ENCODE measurements at places on chromosomes 5 and 9. TPM values are rescaled to one million over a fixed set of nuclear protein-coding genes. Genes with fewer than 3 reads are reported as not detected.

GRCh38 chr9:89012294-89013042, 21.2 kb downstream of the S1PR3 start:
- no peak for DNase-seq

- DNase-seq, result no peak
Measured at GRCh38 chr5:174828804-174829510, 104.6 kb downstream of the MSX2 start.

- DNase-seq, result no peak
Measured at GRCh38 chr9:136623842-136624183, 38.9 kb upstream of the EGFL7 start.

DNA sequence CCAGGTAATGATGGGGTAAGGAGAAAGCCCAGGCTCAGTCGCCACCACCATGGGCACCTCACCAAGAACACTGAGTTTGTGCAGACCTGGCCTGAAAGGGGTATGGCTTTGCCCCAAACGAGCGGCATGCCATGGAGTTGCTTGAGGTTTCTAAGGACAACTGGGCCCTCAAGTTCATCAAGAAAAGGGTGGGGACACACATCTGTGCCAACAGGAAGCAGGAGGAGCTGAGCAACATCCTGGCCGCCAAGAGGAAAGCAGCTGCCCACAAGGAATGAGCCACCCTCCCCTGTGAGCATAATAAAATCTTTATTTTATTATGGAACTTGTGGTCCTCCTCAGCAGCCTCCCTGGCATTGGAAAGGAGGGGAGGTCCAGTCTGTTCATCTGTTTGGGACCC, 23.8 kb downstream of the CD14 start:
- peak; percentile 69 for DNase-seq

DNA sequence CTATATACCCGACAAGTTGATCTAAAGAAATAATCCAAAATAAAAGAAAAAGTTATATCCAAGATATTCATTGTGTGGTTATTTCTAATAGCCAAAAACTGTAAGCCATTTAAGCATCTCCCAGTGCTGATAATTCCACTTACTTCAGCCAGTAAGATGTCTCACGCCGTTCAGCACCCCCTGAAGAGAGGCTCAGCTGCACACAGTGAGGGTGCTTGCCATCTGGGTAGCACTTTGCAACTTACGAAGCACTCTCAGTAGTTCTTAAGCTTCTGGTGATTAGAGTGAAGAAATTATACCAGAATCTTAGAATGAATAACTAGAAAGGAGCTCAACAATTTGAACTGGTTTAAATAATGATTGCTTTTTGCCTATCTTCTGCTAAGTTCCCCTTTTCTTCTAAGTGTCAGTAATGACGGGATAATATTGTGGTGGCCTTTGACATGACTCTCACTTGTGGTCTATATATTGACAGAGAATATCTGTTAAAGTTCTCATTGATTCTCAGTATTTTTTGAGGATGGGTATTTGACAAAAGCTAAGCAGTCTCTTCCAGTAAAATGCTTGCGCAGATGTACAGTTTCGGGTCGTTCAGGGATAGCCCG, 26.2 kb upstream of the LTC4S start:
- DNase-seq, result no peak

DNA sequence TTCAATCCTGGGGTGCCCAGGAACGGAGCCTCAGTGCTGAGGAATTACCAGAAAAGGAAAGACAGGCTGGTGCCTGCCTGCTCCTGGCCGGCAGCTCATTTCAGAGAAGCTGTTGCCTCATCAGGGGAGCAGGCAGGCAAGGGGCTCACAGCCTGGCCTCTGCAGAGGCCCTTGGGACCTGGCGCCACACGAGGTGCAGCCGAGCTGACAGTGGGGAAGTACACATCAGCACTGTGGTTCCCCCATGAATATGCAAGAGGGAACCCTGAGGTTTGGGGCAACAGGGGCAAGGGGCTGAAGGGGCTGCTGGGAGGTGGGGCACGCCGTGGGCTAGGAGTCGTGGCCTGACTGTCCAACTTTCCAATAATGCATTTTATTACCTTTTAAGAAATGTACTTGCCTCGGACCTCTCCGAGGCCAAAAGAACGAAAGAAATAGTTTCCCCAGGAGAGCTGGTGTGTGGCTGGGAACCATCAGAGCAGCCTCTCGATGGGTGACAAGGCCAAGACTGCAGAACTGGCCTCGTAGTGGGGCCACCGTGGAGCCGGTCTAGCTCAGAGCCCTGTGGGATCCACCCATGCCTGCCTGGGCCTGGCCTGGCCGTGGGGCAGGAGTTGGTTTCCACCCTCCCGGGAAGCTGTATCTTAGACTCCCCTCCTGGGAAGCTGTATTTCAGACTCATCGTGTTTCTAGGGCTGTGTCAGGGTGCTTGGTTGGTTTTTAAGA, 198.6 kb downstream of the PAX5 start:
- DNase-seq, result no peak

GRCh38 chr5:168659286-168659847, 80.2 kb upstream of the PANK3 start:
- DNase-seq, result peak; percentile 81

DNA sequence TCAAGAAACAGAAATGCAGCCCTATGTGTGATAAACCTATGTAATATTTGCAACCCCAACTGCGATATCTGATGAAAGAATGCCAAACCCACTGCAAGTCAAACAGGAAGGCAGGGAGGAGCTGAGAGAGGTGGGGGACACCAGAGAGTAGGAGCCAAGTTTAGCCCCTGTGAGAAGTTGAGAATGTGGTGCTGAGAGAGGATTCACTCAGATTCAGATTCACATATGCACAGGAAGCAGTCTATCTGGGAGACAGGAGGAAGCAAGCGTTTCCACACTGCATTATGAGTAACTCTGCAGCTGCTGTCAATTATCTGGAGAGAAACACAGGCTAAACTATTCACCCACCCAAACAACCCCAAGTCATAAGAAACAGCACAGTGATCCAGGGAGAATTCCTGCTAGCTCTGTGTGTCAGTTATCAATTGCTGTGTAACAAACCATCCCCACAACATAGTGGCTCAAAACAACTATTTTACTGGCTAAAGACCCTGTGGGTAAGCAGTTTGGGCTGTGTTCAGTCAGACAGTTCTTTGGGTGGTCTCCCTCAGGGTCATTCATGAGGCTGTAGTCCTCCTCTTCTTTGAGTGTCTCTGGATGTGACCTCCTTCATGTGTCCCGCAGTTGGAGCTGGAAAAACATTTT, 161.9 kb upstream of the RAI14 start:
- no peak for DNase-seq

- no peak for DNase-seq
Measured at GRCh38 chr5:133343196-133343595, 269.1 kb downstream of the FSTL4 start.

- no peak for DNase-seq
Measured at GRCh38 chr5:109411627-109412026, 1.9 kb upstream of the PJA2 start.

GRCh38 chr5:10607023-10607665, 43.3 kb downstream of the ANKRD33B start:
- DNase-seq, result no peak

DNA sequence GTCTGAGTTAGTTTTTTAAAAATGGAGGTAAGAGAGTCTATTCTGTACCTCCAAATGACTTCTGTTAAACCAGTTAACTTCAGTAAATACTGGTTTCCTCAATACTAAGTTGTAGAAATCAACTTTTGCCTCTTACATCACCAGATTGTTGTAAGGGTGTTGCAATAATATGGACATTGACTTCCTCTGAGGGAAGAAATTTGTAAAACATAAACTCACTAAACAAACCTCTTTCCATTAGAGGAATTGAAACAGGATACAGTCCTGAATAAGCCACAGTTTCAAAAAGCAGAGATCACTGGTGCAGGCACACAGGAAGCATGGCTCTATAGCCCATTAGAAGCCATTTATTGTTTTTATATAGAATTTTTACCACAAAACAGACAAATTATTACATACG, 32.7 kb upstream of the SLCO6A1 start:
- DNase-seq, result no peak

DNA sequence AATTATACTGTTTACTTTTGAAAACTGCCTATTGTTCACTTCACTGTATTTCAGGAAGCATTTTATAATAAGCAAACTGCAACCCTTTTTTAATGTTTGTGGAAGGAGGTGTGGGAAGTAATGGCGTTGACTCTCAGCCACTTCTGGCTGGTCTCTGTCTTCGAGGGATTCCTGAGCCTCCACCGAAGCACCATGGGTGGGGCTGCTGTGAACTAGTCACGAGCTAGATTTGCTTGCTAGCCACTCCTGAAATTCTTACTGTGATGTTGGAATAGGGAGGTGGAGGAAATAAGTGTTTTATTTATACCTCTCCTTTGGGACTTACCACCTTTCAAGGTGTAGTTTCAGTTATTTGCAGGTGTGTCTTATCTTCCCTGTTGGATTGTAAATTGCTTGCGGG, 26.8 kb downstream of the PIP5K1B start:
- DNase-seq, result peak; percentile 72

DNA sequence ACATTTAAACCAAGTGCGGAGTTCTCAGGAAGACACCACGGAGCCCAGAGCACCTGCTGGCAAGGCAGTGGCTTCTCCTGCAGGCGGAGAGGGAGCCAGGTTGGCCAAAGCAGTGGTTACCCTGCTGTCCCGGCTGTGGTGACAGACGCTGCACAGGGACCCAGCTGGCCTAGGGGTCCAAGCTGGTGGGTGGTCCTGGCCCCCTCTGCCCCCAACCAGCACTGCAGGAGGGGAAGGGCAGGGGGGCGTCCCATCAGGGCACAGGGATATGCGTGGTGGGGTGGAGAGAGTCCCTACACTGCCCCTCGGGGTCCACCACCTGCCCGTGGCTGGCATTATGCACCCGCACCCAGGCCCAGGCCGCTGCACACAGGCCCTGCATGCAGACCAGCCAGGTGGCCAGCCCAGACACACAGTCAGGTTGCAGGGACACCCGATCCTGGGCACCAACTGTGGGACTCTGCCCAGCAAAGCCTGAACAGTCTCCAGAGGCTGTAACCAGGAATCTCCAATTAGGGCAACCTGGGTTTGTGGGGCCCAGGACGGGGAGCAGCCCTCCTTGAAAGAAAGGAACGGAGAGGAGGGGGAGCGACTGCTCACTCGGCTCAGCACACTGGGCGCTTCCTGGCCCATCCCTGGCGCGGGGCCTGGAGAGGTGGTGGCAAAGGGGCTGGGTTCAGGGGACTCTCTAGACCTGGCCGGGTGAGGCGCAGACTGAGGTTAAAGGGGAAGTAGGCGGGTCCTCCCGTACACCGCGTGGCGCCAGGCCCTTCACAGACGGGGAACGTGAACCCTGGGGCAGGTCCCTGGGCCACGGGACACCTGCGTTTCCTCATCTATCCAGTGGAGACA, 46.3 kb downstream of the NACC2 start:
- peak; percentile 52 for DNase-seq

DNA sequence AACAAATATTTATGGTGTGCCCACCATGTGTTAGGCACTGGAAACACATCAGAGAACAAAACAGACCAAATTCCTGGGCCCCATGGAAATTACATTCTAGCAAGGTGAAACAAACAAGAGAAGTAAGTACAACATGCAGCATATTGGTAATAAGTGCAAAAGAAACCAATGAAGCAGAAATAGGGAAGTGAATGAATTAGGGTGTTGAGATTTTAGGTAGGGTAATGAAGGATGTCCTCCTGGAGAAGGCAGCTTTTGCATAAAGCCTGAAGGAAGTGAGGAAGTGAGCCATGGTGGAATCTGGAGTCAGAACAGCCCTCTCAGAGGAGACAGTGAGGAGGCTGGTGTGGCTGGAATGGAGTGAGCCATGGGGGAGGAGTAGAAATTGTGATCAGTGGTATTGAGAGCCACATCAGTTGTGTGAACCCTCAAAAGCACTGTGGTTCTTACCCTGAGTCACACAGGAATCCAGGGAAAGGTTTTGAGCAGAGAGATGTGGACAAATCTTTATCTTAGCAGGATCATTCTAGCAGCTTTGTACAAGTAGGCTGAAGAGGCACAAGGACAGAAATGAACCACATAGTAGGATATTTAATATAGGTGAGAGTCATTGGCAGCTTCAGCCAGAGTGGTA, 52.7 kb upstream of the ARL15 start:
- no peak for DNase-seq

- DNase-seq, result no peak
Measured at GRCh38 chr5:112388074-112388473, 31.0 kb downstream of the EPB41L4A start.

- no peak for DNase-seq
Measured at GRCh38 chr5:15290953-15291352, 209.0 kb upstream of the FBXL7 start.

DNA sequence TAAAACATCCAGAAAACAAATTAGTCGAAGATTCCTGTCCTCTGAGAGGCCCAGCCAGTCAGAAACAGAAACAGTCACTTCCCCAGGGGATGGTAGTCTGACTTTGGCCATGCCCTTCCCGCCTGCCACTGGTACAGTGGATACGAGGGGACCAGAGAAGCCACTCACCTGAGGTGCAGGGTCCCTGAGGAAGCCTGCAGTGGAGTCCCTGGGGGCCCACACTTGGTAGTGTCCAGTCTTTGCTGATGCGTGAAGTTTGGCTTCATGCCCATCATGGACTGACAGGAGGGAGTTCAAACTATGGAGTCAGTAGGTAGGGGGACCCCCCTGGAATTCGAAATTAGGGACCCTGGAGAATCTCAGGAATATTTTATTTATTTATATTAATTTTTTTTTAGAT, 147.5 kb downstream of the DAB2IP start:
- no peak for DNase-seq

DNA sequence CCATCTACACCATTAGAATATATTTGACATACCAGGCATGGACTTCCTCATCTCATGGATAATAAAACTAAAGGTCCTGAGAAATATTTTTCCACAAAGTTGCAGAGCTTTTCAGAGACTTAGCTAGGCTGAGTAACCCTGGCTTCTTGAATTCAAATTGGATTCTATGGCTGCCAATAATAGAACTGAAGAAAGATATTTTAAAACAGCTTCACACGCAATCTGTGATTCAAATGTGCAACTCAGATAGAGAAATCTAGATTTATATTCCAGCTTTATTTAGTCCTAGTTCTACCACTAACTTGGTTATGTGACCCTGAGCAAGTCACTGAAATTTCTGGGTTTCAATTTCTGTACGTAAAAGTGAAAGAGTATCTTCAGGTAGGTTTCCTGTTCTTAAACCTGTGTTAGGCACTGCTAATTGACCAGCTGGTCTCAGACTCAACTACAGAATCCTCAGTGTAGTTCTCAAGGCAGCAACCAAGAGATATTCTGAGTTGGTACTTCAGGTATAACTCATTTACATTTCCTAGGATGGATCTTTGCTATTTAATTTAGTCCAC, 235.3 kb downstream of the GABRB2 start:
- no peak for DNase-seq

DNA sequence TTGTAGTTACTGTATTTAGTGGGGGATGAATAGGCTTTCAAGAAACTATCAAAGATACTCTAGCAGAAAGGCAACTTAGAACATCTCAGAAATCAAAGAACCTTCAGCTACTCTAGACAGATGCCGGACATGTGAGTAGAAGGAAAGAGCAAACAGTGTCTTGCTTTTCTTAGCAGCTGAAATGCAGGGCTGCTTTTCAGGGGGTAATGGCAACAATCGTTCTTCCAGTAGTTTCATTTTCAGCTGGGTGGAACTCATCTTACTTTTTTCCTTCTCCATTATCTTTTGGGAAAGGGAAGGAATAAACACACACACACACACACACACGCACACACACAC, 281.6 kb downstream of the CRB2 start:
- no peak for DNase-seq

The CCDC192 gene
- total RNA-seq, result not detected

The WWC1 gene
- 37.0 TPM for total RNA-seq

The KIAA0825 gene
- 3.1 TPM for total RNA-seq

The MXD3 gene
- total RNA-seq, result 10.3 TPM

The PTGER4 gene
- 58.4 TPM for total RNA-seq

The IL3 gene
- total RNA-seq, result not detected

The HTR4 gene
- total RNA-seq, result 18.8 TPM

The FOXD4 gene
- total RNA-seq, result 0.22 TPM

The TLN1 gene
- 189 TPM for total RNA-seq

The EPB41L4B gene
- 56.3 TPM for total RNA-seq

The MCIDAS gene
- total RNA-seq, result not detected

The SPATA31A3 gene
- not detected for total RNA-seq

The C5orf58 gene
- not detected for total RNA-seq
